Renal cortical epithelial cell (primary cell): ENCODE measurements at places on chromosomes 2 and 18.
A peak's percentile ranks its signal among the peaks of the same experiment; 100 is the strongest.

GRCh38 chr2:42566025-42566424 lies 2.4 kb upstream of the MTA3 start:
- no peak for DNase-seq

DNA sequence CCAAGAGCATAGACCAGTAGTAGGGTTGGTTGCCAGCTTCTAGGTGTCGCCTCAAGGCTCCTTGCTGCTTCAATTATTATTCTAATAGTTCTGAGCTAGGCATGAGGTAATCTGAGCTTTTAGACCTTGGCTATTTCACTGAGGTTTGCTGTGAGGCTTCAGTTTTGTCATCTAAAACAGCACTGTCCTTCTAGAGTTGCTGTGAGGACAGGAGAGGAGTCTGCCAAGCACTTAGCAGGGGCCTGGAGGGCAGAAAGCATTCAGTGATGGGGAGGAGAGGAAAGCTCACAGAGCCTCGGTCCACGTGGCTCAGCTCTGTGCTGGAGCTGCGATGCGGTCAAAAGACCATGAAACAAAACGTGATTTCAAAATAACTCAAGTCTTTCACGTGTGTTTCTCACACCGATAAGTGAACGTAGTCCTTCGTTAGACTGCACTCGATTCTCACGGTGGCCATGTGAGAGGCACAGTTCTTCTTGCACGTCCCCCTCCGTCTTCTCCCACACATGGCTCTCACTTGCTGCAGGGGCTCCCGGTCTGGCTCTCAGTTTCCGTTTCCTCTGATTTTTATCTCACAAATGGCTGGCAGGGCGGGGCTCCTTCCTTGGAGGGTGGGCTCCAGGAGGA lies 113.7 kb downstream of the B3GNT2 start:
- DNase-seq: peak; percentile 15

- no peak for DNase-seq
Measured at GRCh38 chr2:239916205-239917124, 108.7 kb downstream of the NDUFA10 start.

GRCh38 chr2:39508198-39508597 lies 71.1 kb upstream of the MAP4K3 start:
- peak; percentile 82 for DNase-seq

GRCh38 chr18:35736696-35737095 lies 155.2 kb downstream of the GALNT1 start:
- no peak for DNase-seq
